Activated CD4-positive, alpha-beta T cell treated with anti-CD3 and anti-CD28 coated beads, Interleukin-10, Interleukin-2, amounts not matched to agents 100 ng/mL and 50 ng/mL, durations not matched to agents 16 hours and 8 hours (primary cell): ENCODE measurements at places on chromosomes 3 and 15.
A peak's percentile ranks its signal among the peaks of the same experiment; 100 is the strongest.

GRCh38 chr3:158743664-158744566, 11.7 kb upstream of the RARRES1 start:
- DNase-seq: no peak

GRCh38 chr3:86995537-86995936, 4.6 kb upstream of the VGLL3 start:
- DNase-seq: no peak

- peak; percentile 80 for DNase-seq
Observed at GRCh38 chr3:126679318-126679751, 24.4 kb upstream of the TXNRD3 start.

DNA sequence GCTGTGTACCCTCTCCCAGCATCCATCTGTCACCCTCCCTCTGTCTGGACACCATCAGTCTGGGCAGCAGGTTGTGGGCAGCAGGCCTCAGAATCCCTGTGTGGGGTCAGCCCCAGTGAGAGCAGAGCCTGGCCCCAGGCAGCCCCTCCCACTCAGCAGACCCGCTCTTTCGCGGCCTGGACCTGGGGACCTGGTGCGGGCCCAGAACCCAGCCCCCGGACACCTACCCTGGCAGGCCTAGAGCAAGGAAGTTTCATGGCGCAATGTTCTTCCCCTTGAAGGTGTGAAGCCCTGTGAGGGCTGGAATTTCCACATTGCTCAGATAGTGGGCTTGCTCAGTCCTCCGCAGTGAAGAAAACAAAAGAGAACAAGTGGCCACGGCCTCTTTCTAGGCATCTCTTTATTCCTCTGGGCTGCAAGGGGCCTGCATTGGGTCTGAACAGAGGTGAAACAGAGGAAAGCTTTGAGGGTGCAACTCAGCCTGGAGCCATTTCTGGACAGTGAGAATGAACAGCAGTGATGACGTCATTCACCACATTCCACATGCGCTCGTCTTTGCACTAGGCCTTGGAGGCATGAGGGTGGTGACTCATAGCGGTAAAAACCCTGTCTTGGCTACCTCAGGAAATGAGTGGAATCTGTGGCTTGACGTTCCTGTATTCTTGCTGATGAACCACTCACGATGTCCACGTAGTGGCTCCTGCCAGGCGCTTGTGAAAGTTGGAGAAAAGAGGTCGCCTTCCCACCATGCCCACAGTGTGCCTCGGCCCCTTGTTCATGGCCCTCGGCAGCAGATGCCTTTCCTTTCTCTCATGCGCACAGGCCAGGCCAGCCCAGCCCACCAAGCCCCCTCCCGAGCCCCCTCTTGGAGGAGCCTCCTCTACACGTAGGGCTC, 66.1 kb downstream of the SLC30A4 start:
- peak; percentile 90 for DNase-seq

DNA sequence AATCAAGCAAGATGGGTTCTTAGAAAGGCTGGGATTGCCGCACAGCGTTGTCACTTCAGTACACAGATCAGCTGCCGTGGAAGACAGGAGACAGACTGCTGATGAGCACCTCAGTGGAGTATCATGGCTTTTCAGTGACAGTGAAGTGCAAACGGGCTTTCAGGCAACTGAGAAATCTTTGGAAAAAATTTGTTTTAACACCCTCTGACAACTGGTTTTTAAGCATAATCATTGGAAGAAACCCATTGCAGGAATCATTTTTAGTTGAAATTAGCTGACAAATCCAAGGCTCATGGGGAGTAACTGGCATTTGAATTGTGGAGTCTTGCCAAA, 418.8 kb downstream of the OTOL1 start:
- no peak for DNase-seq

DNA sequence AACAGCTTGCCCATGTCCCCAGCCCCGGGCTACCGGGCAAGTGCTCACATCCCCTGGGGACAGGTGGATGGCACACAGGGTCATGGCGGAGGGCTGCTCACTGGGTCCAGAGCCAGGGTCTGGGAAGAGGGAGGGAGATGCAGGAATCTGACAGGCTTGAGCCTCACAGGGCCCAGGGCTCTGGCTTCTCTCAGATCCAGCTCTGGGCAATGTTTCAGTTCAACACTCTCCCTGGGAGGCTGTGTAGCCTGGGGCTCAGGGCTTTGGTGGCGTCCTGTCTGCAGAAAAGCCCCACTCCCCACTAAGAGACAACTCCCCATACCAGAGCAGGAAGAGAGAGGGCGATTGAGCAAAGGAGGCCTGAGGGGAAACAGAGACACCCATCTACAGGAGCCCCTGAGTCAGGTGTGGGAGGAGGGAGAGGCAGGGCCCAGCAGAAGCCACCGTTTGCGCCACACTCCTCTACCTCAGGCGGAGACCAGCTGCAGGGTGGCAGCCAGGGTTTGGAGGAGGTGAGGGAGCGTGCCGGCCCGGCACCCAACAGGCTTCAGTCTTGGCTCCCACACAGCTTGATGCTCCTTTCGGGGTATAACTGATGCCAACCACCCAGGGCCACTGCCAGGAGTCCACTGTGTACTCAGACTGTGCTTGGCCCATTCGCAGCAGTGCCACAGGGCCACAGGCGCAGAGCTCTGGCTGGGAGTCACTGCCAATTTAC, 16.8 kb upstream of the SRP14 start:
- no peak for DNase-seq

- DNase-seq: no peak
Observed at GRCh38 chr15:62483814-62484213, 318.7 kb upstream of the C2CD4B start.

- DNase-seq: no peak
Observed at GRCh38 chr15:78605201-78605600, 15.6 kb downstream of the CHRNA3 start.

GRCh38 chr3:143241481-143241951, 121.9 kb downstream of the CHST2 start:
- DNase-seq: no peak

GRCh38 chr3:114829783-114830182, 317.3 kb downstream of the ZBTB20 start:
- no peak for DNase-seq

DNA sequence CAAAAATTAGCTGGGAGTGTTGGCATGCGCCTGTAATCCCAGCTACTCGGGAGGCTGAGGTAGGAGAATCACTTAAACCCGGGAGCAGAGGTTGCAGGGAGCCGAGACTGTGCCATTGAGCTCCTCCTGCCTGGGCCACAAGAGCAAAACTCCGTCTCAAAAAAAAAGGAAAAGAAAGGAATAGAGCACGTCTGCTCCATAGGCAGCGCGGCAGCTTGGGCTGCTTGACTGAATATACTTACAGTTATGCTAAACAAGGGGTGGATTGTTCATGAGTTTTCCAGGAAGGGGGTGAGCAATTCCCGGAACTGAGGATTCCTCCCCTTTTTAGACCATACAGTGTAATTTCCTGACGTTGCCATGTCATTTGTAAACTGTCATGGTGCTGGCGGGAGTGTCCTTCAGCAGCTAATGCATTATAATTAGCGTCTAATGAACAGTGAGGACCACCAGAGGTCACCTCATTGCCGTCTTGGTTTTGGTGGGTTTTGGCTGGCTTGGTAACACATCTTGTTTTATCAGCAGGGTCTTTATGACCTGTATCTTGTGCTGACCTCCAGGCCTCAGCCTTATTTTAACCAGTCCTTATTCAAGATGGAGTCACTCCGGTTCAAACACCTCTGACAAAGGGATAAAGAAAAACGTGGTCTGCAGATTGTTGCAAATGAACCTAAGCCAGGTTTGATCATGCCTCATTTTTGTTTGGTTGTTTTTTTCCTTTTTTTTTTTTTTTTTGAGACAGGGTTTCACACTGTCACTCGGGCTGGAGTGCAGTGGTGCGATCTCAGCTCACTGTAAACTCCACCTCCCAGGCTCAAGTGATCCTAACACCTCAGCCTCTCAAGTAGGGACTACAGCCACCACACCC, 24.9 kb upstream of the SENP5 start:
- DNase-seq: peak; percentile 30

DNA sequence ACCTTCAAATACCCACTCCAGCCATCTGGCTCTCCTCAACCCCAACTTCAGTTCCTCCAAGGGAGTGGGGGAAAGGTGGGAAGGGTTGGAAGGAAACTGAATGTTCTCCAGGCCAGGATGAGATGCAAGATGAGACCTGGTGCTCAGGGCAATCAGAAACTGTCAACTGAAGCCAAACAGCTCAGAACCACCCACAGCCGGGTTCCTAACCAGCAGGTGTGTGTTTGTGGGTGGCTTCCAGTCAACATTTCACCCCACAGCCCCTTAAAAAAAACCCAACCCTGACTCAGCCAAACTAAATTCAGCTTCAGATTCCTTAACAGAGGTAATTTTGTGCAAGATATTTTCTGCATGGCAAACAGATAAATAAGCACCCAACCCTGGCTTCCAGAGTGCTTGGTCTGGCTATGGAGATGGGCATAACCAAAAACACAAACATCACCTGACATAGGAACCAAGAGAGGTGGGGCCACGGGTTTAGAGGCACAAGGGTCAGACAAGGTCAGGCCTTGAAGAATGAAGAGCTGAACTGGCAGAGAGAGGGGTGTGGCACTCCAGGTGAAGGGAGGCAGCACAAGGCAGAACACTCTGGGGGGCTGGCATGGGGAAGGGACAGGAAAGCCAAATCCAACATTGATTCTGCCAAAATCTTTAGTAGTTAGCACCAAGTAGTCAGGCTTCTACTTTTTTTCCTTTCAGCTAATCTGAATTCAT, 34.7 kb downstream of the ZNF445 start:
- peak; percentile 25 for DNase-seq

- peak; percentile 35 for DNase-seq
Observed at GRCh38 chr3:105798381-105798934, 70.4 kb downstream of the CBLB start.

- no peak for DNase-seq
Observed at GRCh38 chr3:66385066-66385465, 115.8 kb downstream of the LRIG1 start.

DNA sequence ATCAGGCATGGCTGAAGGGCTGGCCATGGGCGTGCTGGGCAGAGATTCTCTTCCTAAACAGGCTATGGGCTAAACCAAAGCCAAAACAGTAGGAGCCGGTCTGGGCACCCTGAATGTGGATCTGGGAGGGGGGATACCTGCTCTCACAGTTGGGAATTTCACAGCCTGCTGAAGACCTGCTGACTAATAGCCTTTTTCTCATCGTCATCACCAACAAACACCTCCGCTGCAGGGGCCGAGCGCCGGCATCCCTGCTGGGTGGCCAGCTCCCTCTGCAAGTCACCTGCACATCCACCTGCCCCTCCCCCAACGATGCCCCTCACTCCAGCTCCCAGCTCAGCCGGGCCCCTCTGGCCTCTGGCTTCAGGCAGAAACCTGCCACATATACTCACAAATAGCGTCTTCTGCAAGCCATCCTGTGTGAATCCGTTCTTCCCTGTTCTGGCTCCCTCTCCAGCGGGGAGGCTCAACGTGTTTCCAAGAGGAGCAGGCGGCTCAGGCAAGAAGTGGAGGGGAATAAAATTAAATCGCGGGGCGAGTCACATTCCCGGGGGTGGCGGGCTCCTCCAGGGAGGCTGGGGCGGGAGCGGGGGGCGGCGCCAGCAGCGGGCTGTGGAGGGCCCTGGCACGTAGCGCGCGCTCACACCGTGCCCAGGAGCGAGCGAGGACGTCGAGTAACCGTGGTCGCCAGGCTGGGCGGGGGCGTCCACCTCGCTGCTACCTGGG, 466 bp downstream of the IQSEC1 start:
- DNase-seq: no peak
